ENCODE measurements at places on chromosomes 1 and 21.

GRCh38 chr1:9701665-9702064 lies 50.1 kb downstream of the PIK3CD start:
- no peak for DNase-seq

- DNase-seq = no peak
These were observed 99.5 kb downstream of the GALNT2 start for GRCh38 chr1:230166366-230167132.

- no peak for DNase-seq
These were observed 1143.6 kb upstream of the ADGRL2 start for GRCh38 chr1:80657044-80657643.

DNA sequence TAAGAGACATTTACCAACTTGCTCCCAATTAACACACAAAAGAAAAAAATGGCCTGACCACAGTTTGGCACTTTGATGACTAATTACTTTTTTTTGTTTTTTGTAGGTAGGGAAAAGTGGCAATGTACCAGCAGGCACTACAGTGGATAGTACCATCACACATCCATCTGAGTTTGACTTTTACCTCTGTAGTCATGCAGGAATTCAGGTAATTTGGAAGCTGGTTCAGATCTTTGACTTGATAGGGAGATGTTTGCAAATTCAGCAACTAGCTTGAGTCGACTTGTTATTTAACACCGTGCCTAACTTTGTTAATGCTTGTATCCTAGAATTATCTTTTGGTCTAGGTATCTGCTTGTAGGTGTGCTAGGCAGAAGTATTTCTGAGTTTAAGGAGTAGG lies 33.0 kb upstream of the AGO1 start:
- DNase-seq = no peak

DNA sequence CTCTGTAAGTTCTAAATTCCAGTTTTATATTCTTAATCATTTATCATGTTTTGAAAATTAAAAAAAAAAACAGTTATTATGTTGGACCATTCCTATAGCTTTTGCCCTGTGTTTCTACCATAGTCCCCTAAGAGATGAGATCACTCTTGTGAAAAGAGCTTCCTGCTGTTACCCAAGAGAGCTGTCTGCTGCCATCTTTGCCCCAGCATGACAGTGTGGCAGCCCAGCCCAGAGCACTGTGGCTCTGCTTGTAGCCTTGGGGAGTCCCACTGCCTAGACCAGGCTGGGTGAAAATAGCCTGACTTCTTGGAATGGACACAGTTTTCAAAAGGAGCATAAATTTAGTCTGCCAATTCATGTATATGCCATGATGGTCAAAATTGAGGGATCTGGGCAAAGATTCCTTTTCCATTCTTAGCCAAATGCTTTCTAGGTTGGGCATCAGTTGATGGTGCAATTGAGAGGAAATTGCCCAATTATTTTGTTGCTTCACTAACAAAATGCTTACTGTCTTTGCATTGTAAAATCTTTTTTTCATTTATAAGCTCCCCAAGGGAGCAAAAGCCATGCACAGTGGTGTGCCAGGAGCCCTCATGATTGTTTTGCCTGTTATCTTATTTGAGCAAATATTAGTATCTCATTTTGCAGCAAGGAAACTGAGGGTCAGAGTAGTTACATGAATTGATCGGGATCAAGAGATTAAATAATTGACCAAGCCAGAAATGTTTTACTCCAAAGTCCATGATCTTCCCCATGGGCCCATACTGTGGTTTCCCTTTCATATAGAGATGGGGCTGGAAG lies 72.8 kb downstream of the ETS2 start:
- DNase-seq = no peak

GRCh38 chr1:91381844-91382243 lies 22.8 kb downstream of the HFM1 start:
- DNase-seq = no peak

- DNase-seq = no peak
These were observed 131.3 kb upstream of the FMN2 start for GRCh38 chr1:239960366-239960765.

DNA sequence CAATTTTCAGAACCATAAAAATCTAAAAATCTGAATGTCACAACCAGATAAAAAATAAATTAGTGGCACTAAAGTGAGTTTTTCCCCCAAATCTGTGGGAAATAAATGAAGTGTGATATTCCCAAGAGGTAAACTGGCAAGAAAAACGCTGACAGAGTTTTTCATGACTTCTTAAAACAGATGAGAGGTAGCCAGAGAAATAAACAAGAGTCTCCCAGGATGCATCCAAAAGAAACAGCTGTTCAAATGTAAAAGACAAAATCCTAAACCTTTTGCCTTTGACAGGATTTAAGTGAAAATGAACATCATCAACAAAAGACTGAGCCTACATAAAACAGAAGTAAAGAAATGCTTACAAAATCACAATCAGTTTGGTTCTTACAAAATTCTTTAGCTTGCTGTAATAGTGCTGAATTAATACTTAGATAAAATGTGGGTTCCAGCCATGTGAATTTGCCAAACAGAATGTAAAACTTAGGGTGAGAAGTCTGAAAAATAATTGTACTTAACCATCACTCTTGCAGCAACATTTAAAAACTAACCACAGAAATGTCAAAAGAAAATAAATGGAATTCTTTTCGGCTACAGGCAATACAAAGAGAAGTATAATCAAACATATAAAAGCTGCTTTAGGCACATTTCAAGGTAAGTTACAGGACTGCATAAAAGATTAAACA lies 133.6 kb downstream of the EIF4G3 start:
- no peak for DNase-seq

DNA sequence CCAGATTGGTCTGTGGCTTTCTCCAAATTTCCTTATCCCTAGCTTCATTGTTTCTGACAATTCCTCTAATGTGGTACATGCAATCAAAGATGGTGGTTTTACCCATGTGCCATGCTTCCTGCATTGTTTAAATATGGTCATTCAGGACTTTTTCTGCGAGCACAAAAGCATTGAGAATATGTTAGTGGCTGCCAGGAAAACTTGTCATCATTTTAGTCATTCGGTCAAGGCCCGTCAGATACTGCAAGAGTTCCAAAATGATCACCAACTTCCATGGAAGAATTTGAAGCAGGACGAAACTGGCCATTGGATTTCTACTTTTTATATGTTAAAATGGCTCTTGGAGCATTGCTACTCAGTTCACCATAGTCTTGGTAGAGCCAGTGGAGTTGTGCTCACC lies 3.7 kb downstream of the ZBED6 start:
- DNase-seq = no peak

GRCh38 chr1:174894117-174894762 lies 105.5 kb upstream of the CACYBP start:
- DNase-seq = no peak

DNA sequence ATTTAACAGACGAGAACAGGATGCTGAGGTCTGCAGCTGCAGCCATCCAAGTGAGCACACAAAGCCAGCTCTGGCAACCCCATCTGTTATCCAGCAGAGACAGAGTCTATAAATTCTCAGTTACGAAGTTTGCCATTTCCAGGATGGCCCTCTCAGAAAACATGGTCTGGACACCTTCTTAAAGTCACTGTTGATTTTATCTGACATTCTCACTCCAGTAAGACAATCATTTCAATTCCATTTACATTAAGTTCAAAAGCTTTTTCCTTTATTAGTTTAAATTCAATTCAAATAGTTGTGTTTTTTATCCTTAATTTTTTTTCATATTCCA lies 125.5 kb downstream of the DMRTB1 start:
- DNase-seq = no peak

- no peak for DNase-seq
These were observed 578.3 kb upstream of the NR5A2 start for GRCh38 chr1:199449221-199449620.
